ENCODE measurements at places on chromosomes 1 and 21.

GRCh38 chr21:42093186-42093585, 22.1 kb downstream of the UMODL1 start:
- no peak for DNase-seq

DNA sequence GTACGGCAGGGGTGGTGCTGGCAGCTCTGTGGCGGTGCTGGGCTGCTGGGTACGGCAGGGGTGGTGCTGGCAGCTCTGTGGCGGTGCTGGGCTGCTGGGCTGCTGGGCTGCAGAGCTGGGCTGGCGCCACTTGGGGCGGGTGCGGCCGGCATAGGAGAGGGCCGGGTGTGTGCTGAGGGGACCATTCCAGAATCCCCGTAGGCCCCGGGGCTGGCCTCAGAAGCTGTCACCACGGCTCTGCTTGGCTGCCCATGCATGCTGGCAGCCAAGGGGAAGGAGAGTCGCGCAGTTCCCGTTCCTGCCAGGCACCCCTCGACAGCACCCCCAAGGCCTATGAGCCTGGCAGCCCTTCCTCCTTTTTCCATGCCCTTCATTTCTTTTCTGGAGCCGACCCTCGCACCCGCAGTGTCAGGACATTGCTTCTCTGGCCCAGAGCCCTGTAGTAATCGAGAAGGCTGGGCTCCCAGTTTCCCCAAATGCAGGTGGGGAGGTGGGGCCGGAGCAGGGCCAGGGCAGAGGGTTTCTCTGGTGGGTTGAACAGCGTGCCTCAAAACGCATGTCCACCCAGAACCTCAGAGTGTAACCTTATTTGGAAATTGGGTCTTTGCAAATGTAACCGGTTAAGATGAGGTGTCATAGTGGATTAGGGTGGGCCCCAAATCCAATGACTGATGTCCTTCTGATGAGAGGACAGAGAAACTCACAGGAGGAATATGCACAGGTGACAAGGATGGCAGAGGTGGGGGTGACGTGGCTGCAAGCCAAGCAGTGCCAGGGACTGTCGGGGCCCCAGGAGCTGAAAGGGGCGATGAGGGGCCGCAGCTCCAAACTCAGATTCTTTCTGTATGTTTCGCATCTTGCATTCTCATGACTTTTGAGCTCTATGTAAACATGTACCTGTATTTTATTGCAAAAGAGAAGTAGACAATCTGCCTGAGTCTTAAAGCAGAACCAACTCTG, 71.0 kb upstream of the ACTRT2 start:
- DNase-seq: no peak

GRCh38 chr1:45930258-45931150, 127.1 kb downstream of the MAST2 start:
- DNase-seq: no peak

DNA sequence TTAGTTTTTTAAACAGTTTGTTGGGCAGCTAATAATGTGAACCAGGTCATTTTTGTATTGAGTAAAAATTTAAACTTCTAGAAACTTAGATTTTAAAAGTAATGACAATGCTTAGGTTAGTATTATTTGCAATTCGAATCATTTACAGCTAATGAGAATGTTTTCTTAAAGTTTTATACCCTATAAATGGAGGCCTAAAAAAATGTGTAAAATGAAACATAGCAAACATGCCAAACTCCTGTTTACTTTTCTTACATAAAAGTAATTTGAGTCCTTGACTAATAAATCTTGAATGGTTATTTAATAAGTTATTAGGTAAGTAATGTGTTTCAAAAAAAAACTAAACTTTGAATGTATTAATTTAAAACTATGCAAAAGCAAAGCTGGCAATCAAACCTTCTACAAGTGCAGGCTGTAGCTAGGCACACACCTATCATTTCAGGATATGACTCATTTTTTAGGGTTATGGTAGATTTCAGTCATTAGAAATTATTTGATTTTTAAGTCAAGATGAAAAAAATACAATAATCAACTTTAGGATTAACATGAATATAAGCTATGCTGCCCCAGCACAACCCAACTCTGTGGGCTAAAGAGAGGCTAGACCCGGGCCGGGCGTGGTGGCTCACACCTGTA, 41.5 kb downstream of the CLSTN1 start:
- DNase-seq: no peak

DNA sequence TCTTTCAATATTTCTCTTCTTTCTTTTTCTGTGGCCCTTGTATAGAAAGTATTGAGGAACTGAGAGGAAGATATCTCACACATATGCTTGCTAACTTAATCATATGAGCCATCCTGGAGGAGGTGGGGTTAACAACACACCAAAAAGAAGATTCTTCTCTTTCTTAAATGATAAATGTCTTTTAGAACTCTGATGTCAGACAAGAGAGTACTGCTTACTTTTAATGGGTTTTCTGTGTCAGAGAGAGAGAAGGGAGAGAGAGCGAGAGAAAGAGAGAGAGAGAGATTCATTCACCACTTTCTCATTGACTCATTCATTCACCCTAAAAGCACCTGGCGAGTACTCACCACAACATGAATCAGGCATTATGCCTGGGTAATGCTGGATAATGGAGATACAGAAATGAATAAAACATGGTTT, 250.3 kb upstream of the SGIP1 start:
- DNase-seq: no peak

DNA sequence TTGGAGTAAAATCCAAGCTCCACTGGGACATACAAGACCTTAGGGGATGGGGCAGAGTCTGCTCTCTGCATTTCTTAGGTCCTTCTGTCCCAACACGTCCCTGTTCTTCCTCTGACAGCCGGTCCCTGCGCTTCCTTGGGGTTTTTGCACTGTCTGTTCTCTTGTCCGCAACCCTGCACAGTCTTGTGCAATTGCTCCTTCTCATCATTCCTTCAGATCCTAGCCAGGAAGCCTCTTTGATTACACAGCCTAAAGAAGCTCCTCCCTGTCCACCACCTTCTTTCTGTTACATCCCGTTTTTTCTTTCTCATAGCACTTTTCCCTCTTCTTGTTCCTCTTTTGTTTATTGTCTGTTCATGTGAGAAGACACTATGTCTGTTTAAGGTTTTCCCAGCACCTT, 19.9 kb downstream of the ACOT11 start:
- no peak for DNase-seq

Data from NK-92 treated with Interleukin-12 subunit alpha and Interleukin-12 subunit beta, amount 100 ng/mL, for 24 hours (cell line).